GM06990 (cell line): ENCODE measurements at places on chromosomes 3 and 15.
A peak's percentile ranks its signal among the peaks of the same experiment; 100 is the strongest.

DNA sequence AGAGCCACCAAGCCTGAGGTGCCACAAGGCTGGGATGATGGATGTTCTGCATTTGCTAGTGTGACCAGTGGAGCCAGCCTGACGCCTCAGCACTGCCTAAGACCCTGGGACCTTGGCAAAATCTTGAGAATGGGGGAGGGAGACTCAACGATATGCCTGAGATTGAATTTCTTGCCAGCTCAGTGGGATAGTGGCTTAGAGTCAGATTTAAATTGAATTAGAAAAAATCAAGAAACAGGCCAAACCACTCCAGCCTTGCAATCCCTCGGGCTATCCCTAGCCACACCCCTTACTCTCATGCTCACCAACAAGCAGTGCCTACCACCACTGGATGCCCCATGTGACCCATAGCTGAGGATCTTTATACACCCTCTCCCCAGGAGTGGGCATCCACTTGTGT lies 18.7 kb upstream of the PDE8A start:
- DNase-seq: no peak

- DNase-seq: no peak
Observed at GRCh38 chr15:25133804-25134203, 179.0 kb downstream of the SNRPN start.

- no peak for DNase-seq
Observed at GRCh38 chr3:117226932-117227331, 517.4 kb downstream of the TUSC7 start.

- no peak for DNase-seq
Observed at GRCh38 chr3:88385090-88385489, 235.3 kb downstream of the C3orf38 start.

DNA sequence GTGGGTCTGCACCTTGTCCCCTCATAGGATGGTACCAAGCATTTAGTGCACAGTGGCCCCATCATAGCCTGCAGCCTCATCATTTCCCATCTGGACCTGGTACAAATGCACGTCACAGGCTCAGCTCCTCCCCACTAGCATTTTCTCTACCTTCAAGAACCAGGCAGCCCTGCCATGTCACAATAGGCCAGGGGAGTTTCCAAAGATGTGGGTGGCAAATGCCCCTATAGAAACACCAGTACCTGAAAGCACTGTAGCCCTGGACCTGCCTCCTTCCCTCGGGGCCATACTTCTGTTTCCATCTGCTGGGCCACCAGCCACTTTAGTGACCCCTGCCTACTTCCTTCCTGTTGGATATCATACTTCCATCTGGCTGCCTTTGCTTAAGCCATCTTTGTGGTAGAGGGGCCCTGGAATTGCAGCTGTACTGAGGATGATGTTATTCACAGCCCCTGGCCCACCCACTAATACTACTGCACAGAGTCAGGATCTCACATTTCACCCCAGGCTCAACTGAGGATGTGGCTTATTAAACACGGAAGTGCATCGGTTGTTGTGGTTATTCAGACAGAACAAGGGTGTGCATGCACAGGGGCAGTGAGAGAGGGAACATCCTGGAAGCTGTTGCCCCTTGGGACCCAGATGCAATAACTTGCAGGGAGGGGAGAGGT lies 3.8 kb downstream of the TCTA start:
- peak; percentile 49 for DNase-seq

DNA sequence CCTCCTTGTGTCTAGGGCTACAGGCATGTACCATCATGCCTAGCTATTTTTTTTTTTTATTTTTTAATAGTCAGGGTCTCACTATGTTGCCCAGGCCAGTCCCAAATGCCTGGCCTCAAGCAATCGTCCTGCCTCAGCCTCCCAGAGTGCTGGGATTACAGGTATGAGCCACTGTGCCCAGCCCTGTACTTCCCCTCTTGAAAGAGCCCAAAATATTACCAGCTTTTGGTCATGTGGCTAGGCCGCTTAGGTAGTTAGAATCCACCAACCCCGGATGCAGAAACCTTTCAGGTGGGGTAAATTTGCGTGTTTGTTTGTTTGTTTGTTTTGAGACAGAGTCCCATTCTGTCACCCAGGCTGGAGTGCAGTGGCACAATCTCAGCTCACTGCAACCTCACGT lies 132.8 kb upstream of the C2CD4B start:
- no peak for DNase-seq
